Caco-2 (cell line): ENCODE measurements at places on chromosomes 7 and 10.

GRCh38 chr10:131251146-131251541 is 60.4 kb downstream of the TCERG1L start:
- no peaks in the 10 kb centered on the region for H3K4me1 ChIP-seq
- no peaks in the 10 kb centered on the region for H3K27me3 ChIP-seq
- no peak overlapping the region for H3K4me3 ChIP-seq
- no peak overlapping the region for H3K27ac ChIP-seq
- DNase-seq, result no peak
- H3K36me3 ChIP-seq, result no peaks in the 10 kb centered on the region

DNA sequence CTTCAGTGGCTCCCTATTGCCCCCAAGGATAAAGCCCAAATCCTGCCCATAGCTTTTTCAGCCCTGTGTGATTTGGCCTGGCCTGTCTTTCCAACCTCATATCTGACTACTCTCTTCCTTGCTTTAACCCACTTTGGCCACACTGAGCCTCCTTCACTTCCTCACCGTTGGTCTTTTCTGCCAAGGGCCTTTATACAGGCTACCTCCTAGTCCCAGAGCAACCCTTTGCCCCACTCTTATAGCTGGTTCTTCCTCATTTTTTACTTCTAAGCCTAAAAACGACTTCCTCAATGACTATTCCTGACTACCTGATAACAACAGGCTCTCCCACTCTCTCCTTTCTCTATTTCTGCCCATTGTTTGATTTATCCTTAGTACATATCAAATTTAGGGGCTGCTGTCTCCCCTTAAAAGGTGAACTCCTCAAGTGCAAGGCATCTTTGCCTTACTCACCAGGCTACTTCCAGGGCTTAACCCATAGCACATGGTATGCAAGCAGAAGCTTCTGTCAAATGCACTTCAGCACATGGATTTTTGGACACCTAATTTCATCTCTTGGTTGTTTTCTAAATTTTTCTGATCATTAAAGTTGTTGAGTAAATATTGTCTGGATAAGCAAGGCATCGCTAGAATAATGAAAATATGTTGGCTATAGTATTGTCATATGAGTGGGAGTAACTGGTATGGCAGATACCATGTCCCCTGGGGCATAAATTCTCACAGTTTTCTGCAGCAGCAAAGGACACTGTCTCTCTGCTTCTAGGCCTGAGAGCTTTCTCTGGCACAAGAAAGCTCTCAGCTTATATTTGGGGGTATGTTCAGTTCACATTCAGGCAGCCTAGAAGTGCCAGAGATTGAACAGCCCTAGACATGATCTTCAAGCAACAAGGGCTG is 201.5 kb upstream of the GPR26 start:
- no peak overlapping the region for H3K4me3 ChIP-seq
- DNase-seq, result no peak
- no peaks in the 10 kb centered on the region for H3K27me3 ChIP-seq
- H3K4me1 ChIP-seq, result no peaks in the 10 kb centered on the region
- H3K27ac ChIP-seq, result no peak overlapping the region
- no peaks in the 10 kb centered on the region for H3K36me3 ChIP-seq

- peaks cover 5% of the 10 kb centered on the region; the same call in 1 of the 2 replicates for H3K36me3 ChIP-seq
- H3K27me3 ChIP-seq, result no peaks in the 10 kb centered on the region
These were observed 40.2 kb downstream of the PDSS1 start for GRCh38 chr10:26737730-26738129.

- DNase-seq, result no peak
- no peak overlapping the region for H3K27ac ChIP-seq
- no peaks in the 10 kb centered on the region for H3K27me3 ChIP-seq
- no peaks in the 10 kb centered on the region for H3K4me1 ChIP-seq
These were observed 42.6 kb downstream of the GSDME start for GRCh38 chr7:24714676-24715010.

- H3K27me3 ChIP-seq, result no peaks in the 10 kb centered on the region
- no peak overlapping the region for H3K4me3 ChIP-seq
- no peaks in the 10 kb centered on the region for H3K4me1 ChIP-seq
- DNase-seq, result no peak
These were observed 57.0 kb downstream of the CELF2 start for GRCh38 chr10:11074536-11075267.

GRCh38 chr7:99041526-99041925 is 102.4 kb downstream of the SMURF1 start:
- peaks cover 4% of the 10 kb centered on the region for H3K36me3 ChIP-seq
- H3K27ac ChIP-seq, result peak overlapping the region; percentile 30
- no peak overlapping the region for H3K4me3 ChIP-seq
- DNase-seq, result no peak
- no peaks in the 10 kb centered on the region for H3K27me3 ChIP-seq

- no peaks in the 10 kb centered on the region for H3K36me3 ChIP-seq
- no peak for DNase-seq
- no peak overlapping the region for H3K4me3 ChIP-seq
- no peaks in the 10 kb centered on the region for H3K4me1 ChIP-seq
- no peak overlapping the region for H3K27ac ChIP-seq
- no peaks in the 10 kb centered on the region for H3K27me3 ChIP-seq
These were observed 141.3 kb downstream of the SKAP2 start for GRCh38 chr7:26723129-26723528.

DNA sequence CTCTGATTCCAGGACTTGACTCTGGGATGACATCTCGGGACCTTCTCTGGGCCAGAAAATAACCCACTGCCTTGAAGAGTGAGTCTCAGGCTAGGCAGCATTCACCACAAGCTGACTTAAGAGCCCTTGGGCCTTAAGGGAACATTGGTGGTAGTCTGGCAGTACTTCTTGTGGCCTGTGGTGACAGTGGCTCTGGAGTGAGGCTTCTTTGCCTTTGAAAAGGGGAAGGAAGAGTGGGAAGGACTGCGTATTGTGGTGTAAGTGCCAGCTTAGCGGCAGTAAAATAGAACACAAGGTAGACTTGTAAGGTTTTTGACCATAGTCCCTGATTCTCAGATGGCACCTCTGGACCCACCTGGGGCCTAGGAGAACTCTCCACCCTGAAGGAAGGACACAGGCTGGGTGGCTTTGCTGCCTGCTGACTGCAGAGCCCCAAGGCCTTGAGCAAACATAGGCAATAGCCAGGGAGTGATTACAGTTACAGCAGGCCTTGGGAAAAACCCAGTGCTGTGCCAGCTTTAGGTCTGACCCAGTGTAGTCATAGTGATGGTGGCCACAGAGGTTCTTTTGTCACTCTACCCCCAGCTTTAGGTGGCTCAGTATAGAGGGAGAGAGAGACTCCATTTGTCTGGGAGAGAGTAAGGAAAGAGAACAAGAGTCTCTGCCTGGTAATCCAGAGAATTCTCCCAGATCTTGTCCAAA is 483.9 kb downstream of the SH2D4B start:
- no peaks in the 10 kb centered on the region for H3K36me3 ChIP-seq
- no peaks in the 10 kb centered on the region for H3K4me1 ChIP-seq
- no peak for DNase-seq
- no peaks in the 10 kb centered on the region for H3K27me3 ChIP-seq
- no peak overlapping the region for H3K27ac ChIP-seq

DNA sequence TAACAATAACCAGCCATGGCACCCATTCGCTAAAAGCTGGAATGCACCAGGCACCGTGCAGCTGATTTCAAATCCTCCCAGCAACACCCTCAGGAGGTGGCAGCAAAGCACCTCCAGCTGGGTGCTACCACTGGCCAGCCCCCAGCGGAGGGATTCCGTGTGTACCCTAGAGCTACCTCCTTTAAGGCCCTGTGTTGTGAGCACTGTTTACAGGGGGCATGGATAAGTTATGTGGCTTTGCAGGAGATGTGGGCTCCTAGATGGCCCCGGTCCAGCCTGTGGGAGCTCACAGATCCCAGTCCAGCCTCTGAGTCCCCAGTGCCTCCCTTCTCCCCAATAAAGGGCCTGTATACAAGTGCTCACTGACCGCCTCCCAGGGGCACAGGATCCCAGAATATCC is 27.1 kb downstream of the TNRC18 start:
- peaks cover 3% of the 10 kb centered on the region; the same call in 1 of the 2 replicates for H3K36me3 ChIP-seq
- H3K4me3 ChIP-seq, result no peak overlapping the region
- H3K27ac ChIP-seq, result no peak overlapping the region
- no peaks in the 10 kb centered on the region for H3K27me3 ChIP-seq
- no peak for DNase-seq
- peaks cover 5% of the 10 kb centered on the region for H3K4me1 ChIP-seq

- no peaks in the 10 kb centered on the region for H3K4me1 ChIP-seq
- no peak overlapping the region for H3K27ac ChIP-seq
- no peaks in the 10 kb centered on the region for H3K36me3 ChIP-seq
- DNase-seq, result no peak
- H3K27me3 ChIP-seq, result no peaks in the 10 kb centered on the region
These were observed 172.3 kb downstream of the ADAM12 start for GRCh38 chr10:126215746-126216631.
